Glutamatergic neuron (in vitro differentiated cells): ENCODE measurements at places on chromosomes 2 and 18. TPM values are rescaled to one million over a fixed set of nuclear protein-coding genes. Genes with fewer than 3 reads are reported as not detected.

GRCh38 chr2:206028101-206028500 is 57.9 kb downstream of the INO80D start:
- DNase-seq: no peak

- no peak for DNase-seq
Measured at GRCh38 chr2:9972621-9973479, 21.4 kb downstream of the GRHL1 start.

- DNase-seq: no peak
Measured at GRCh38 chr18:63520053-63520685, 22.0 kb upstream of the SERPINB12 start.

Gene ZNF519
- total RNA-seq: 18.5 TPM

- DNase-seq: no peak
Measured at GRCh38 chr2:151063271-151063670, 198.4 kb downstream of the RBM43 start.

- no peak for DNase-seq
Measured at GRCh38 chr2:28687171-28687570, 64.5 kb upstream of the PPP1CB start.

Gene BOK
- total RNA-seq: 13.8 TPM

GRCh38 chr2:73386894-73387636 is 1.4 kb downstream of the ALMS1 start:
- DNase-seq: no peak

GRCh38 chr2:238968616-238969384 is 120.9 kb downstream of the TWIST2 start:
- DNase-seq: no peak

Gene CD207
- total RNA-seq: 0.51 TPM

GRCh38 chr2:189526241-189526640 is 54.3 kb downstream of the SLC40A1 start:
- DNase-seq: no peak

Gene CNGA3
- total RNA-seq: 7.6 TPM

GRCh38 chr18:49898421-49898820 is 85.1 kb upstream of the ACAA2 start:
- no peak for DNase-seq

DNA sequence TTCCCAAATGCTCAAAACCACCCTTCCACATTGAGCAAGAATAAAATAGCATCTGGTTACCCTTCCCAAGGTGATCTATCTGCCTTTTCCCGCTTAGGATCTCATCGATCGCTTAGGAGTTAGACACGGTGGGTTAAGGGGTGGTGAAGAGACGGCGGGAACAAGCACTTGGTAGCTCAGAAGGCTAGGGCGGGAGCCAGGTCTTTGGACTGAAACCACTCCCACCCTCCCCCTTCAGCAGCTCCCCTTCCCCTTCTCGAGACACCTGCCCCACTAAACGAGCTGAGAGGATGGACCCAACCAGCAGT is 513 bp downstream of the THOC1 start:
- DNase-seq: no peak

Gene GPR75
- total RNA-seq: 5.6 TPM

Gene GKN1
- total RNA-seq: not detected

- DNase-seq: no peak
Measured at GRCh38 chr18:37561986-37562385, 3.6 kb downstream of the CELF4 start.

DNA sequence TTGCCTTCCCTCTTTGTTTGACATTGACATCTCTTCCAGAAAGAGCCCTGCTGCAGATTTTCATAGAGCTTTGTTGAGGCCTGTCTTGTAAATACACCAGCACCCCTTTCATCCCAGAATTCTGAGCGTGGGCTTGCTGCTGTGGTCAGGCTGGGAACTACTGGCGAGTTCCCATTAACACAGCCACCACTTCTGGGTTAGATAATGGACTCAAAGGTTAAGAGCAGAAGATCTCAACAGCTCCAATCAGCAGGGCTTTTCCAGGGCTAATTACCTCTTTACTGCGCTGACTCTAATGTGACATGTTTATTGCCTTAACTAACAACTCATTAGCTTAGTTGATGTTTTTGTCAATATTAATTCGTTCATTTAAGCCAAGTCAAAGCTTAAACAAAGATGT is 235.9 kb upstream of the BOD1L2 start:
- DNase-seq: no peak

DNA sequence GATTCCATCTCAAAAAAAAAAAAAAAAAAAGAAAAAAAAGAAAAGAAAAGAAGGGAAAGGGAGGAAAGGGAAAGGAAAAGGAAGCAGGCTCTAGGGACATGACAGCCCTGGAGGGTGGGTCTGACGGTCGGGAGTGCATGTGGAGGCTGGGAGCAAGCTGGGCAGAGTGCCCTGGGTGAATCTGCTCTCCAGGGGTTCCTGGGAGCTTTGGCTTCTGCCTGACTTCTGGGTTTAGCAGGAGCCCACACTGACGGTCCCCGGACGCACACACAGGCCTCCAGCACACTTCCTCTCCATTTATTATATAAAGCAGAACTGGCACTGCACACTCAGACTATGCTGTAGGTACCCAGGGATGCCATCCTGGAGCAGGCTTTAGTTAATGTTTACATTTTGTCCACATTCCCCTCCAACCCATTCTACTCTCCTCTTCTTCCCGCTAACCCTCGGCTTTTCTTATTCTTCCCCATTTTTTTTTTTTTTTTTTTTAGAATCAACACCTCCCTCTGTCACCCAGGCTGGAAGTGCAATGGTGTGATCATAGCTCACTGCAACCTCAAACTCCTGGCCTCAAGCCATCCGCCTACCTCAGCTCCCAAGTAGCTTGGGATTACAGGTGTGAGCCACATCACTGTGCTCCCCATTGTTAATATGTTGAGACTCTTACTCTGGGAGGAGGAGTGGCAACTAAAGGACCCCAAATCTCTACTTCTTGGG is 151.1 kb upstream of the SLC1A4 start:
- DNase-seq: no peak

DNA sequence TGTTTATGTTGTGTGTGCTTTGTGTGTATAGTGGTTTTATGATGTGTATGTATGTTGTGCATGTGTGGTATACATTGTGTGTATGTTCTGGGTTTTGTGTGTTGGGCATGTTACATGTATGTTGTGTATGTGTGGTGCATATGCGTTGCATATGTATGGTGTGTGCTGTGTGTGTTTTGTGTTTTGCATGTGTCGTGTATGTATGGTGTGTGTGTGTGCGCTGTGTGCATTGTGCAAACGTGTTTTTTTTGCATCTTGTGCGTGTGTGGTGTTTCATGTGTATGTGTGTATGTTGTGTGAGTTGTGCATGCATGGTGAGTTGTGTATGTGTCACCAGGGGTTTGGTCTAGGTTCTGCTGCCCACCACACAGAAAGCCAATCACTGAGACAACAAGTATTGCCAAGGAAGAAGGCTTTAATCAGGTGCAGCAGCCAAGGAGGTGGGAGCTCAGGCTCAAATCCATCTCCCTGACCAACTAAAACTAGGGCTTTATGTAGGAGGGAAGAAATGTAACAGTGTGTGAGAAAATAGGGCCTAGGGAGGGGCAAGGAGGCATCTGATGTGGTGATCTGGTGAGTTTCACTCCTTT is 115.7 kb downstream of the FAM168B start:
- no peak for DNase-seq

Gene SPP2
- not detected for total RNA-seq

DNA sequence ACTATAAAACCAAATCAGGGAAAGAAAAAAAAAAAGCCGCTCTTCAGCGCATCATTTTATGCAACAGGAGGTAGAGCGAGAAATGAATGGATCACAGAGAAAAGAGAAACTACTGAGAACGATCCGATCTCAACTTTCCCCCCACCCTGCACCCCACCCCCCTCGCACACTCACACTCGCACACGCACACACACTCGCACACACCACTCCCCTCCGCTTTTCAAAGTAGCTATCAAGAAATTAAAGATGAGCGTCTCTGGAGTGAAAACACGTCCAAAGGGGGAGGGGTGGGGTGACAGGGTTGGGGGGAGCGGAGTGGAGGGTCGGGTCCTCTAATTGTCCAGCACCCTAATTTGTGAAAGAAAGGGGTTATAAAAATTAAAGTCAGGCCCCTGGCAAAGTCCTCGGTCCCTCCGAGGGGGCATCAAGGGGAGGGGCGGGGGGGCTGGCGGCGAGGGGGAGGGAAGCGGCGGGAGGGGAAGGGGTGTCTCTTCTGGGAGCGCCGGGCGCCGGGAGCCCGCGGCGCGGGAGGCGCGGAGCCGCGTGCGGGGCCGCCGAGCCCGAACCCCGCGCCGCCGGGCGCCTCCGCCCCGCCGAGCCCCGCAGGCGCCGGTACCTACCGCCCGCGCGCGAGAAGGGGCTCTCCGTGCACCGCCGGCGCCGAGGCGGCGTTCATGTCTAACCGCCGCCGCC is 428 bp downstream of the TCF4 start:
- DNase-seq: no peak

- no peak for DNase-seq
Measured at GRCh38 chr18:63365876-63366212, 1.2 kb downstream of the KDSR start.

- DNase-seq: no peak
Measured at GRCh38 chr18:64082054-64082453, 66.8 kb downstream of the LINC00305 start.

Gene REG1B
- total RNA-seq: not detected

Gene DAW1
- total RNA-seq: not detected

Gene CRACDL
- 2.1 TPM for total RNA-seq

DNA sequence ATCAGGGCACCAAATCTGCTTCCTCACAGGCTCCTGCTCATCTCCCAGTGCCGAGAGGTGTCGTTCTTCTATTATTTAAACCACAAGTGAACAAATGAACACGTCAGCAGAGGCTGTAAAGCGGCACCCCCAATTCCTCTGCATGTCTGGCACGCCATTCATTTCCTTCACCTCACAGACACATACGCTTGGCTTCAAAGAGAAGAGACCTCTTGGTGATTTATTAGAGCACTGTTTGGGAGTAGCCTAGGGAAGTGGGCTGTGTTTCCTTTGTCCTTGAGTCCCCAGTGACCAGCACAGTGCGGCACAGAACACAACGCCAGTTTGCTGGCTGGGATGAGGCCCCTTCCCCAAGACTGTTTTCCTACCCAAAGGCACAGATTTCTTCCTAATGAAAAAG is 184.3 kb upstream of the REV1 start:
- DNase-seq: no peak

DNA sequence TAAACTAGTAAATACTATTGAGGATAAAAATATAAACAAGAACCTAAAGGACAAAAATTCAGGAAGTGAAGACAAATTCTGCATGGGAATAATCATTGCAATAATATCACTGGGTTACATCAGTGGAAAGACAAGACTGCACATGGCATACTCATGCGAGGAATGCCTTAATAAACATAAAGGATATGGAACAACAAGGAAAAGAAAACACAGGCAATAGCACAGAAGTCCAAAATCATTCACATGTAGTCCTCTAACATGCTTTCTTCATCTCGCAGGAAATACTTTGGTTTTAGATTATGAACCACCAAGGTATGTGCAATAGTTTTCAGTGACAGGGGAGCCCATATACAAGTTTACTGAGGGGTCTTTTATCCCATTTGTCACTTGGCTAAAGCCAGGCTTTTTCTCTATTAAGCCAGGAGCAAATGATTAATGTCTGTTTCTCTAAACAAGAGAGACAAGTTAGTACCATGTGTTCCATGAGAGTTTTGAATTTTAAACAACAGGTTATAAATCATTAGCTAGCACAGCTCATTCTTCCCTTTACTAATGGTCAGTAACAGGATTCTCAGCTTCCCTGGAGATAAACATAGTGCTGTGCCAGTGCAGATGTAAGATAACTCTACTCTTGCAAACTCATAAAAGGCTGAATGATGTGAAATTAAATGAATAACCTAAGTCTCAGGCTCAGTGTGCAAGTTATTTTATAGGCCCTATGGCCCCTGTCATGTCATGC is 353.6 kb upstream of the FSIP2 start:
- no peak for DNase-seq

DNA sequence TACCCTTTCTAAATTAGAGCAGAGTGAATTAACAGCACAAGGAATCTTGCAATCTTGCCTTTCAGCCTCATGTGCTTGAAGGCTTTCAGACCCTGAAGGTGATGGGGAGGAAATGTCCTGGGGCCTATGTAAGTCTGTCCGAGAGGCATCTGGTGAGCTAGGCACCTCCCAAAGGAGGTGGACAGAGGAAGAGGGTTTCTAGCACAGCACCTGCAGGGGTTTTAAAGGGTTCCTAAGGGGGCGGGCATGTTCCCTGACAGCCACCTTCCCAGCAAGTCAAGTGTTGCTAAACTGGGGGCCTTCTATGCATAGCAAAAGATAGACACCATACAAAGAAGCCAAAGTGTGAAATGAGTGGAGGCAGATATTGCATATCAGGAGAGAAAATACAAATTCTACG is 88.5 kb downstream of the CDH2 start:
- no peak for DNase-seq

Gene TEX44
- not detected for total RNA-seq

- no peak for DNase-seq
Measured at GRCh38 chr2:74735009-74735408, 81.0 kb downstream of the SEMA4F start.

DNA sequence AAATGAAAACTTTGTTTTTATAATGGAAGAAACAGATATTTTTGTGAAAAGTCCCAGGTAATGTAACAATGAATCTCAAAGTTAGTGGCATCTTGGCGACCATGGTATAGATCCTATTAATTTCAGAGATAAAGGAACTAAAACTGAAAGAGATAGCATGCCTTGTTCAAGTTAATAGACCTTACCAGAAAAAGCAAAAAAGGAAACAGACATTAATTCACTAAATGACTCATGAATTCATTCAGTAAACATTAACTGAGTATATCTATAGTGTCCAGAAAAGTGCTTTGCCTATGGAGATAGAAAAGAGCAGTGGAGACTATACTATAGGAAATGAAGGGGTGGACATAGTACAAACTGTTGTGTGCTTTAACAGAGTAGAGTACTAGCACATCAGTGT is 763.3 kb downstream of the TRIB2 start:
- DNase-seq: no peak

Gene OTX1
- total RNA-seq: 0.15 TPM

DNA sequence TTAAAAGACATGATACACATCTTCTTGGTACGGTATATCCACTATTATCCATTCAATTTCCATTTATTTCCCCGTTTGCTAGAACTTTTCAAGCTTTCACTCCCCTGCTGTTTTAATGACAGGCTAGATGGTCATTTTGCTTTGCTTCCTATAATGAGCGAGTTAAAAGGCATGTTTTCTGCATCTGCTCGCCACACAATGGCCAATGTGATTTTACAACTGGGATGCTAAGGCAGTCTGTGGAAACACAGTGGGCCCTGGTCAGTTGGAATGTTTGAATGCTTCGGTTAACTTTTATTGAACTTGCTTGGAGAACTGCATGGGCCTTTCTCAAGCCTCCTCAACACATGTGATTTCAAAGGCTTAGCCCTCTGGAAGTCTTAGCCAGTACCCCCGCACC is 48.4 kb upstream of the TNP1 start:
- no peak for DNase-seq
